ENCODE measurements at places on chromosomes 2 and 18. TPM values are rescaled to one million over a fixed set of nuclear protein-coding genes. Genes with fewer than 3 reads are reported as not detected.

The ZNF407 gene
- 4.1 TPM for polyA plus RNA-seq

The PSMA8 gene
- not detected for polyA plus RNA-seq

GRCh38 chr2:8993902-8994278 lies 9.6 kb downstream of the MBOAT2 start:
- no peak for DNase-seq

- peak; percentile 26 for DNase-seq
Measured at GRCh38 chr2:71240794-71241193, 13.9 kb upstream of the PAIP2B start.

- no peak for DNase-seq
Measured at GRCh38 chr18:44811572-44812125, 131.0 kb downstream of the SETBP1 start.

GRCh38 chr2:207926133-207926988 lies 99.0 kb downstream of the PLEKHM3 start:
- peak; percentile 15 for DNase-seq

DNA sequence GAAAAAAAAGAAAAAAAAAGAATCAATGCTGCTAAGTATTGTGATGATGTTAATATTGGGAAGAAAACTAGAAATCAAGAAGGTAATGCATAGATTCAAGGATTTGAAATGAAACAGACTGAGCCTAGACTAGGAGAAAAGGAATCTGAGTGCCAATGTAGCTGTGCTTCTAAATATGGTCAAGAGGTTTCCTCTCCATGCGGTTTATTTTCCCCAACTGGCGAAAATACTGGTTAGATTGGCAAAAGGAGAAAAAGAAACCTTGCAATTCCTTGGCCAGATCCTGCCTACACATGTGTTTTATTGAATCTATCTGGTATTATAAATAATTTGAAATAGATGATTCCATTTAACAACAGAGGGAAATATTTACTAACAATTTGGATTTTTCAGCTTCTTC lies 5.7 kb downstream of the SCN3A start:
- no peak for DNase-seq

DNA sequence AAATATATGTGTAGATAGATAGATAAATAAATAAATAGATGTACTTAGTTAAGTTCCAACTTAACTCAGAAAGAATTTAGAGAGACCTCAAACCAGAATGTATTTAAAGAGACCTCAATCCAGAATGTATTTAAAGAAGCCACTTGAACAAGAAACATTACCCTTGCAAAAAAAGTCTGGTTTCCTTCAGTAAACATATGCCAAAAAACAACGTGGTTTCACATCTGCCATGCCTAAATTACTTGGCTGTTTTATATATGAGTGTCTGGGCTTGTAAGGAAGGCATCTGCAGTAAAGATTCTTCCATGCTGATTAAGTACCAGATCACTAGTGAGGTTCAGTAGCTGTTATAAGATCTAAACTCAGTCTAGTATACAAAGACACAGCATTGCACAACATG lies 29.1 kb upstream of the RPE start:
- no peak for DNase-seq

DNA sequence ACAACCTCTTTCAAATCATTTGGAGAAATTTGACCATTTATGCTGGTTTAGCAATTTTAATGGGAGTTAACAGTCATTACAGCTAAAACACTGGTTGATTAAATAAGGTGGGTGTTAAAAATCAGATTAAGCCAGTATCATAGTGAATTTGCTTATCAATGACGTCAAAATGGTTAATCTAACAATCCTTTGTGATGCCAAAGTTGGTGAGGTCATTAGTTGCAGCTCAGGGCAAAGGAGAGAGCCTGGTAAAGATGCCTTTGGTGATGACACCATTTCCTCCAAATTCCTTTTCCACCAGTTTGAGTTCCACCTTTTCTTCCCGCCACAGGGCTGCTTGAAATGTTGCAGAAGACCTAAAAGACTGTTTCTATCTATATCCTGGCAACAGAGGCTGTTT lies 757.1 kb upstream of the PIK3C3 start:
- no peak for DNase-seq

GRCh38 chr2:155384555-155385123 lies 686.1 kb downstream of the KCNJ3 start:
- no peak for DNase-seq

DNA sequence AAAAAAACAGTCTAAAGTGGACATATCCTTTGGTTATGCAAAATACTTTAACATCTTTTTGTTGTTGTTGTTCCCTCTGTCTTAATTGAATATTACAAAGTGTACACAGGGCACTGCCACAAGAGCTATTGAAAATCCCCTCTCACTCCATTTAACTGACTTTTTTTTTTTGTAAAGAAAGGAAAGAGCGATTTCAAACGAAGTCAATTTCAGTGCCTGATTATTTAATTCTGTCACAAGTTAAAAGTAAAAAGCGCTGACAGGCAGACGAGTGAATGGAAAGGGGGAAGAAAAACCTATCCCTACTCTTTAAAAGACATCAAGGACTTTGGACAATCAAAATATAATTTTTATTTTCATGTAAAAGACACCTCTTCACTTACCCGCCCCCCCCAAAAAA lies 1.9 kb downstream of the FIGN start:
- DNase-seq: no peak

DNA sequence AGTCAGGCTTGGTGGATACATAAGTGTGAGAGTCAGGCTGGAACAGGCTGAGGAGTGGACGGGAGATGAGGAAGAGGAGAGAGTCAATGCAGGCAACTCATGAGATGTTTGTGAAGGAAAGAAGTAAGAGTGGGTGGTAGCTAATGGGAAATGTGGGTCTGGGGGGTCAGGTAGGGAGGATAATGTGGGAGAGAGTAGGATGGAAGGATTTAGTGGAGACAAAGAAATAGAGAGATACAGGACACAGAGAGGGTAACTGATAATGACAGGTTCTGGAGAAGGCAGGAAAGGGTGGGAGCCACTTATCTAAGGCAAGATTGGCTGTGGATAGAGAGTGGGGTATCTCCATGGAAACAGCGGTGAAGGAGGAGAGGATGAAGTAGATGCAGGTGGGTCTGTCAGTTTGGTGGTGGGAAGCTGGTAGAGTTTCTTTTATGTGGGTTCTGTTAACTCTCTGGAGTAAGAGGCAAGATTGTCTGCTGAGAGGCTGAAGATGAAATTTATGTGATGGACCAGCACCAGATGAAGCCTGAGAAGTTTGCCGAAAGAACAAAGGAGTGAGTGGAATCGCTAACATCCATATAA lies 190.6 kb upstream of the SPRED2 start:
- DNase-seq: no peak

- no peak for DNase-seq
Measured at GRCh38 chr2:83860320-83860719, 598.8 kb downstream of the SUCLG1 start.

Data from heart right ventricle (tissue), 16 donors.